ENCODE measurements at places on chromosomes 5 and 9. TPM values are rescaled to one million over a fixed set of nuclear protein-coding genes. Genes with fewer than 3 reads are reported as not detected.

DNA sequence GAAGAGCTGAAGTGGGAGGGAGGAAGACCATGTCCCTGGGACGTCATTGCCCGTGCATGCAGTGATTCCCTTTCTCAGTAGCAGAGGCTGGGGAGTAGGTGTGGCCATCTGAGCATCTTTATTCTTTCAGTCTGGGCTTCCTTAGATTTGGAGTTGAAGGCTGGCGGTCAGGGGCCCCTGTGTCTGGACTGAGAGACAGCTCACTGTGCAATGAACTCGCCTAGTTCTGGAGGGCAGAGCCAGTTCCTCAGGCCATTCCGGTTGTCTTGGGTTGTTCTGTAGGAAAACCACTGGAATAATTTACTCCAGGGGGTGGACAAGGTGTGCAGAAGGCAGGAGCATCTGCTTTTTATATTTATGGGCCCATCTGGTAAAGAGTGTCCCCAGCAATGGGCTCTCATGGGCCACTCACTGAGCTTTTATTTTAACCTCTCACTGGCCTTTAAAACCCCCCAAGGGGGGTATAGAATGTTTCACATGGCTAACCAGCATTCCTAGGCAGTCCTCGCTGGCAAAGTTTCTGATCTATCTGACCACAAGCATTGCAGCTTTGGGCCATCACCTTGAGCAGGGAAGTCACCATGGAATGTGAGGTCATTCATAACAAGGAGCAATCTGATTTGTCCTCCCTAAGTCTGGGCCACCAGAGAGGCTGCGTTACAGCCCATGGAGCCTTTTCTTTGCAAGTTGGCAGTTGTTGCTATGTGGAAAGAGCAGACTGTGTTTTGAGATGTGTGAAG is 9.2 kb downstream of the STC2 start:
- peaks cover 4% of the 10 kb centered on the region for H3K27me3 ChIP-seq
- no peak for DNase-seq
- no peak overlapping the region for H3K4me3 ChIP-seq
- H3K4me1 ChIP-seq = peaks cover 59% of the 10 kb centered on the region
- H3K36me3 ChIP-seq = peaks cover 27% of the 10 kb centered on the region

GRCh38 chr9:108835831-108836230 is 20.0 kb downstream of the ACTL7B start:
- H3K36me3 ChIP-seq = no peaks in the 10 kb centered on the region
- H3K27ac ChIP-seq = peak overlapping the region; percentile 7
- no peak overlapping the region for H3K4me3 ChIP-seq
- no peak for DNase-seq

- H3K27ac ChIP-seq = no peak overlapping the region
- H3K4me1 ChIP-seq = no peaks in the 10 kb centered on the region
These were observed 171.9 kb upstream of the ELL2 start for GRCh38 chr5:96133341-96134079.

GRCh38 chr5:9313751-9314150 is 232.1 kb downstream of the SEMA5A start:
- H3K4me1 ChIP-seq = peaks cover 5% of the 10 kb centered on the region
- no peak for DNase-seq
- H3K36me3 ChIP-seq = peaks cover 19% of the 10 kb centered on the region
- no peak overlapping the region for H3K4me3 ChIP-seq
- H3K27me3 ChIP-seq = no peaks in the 10 kb centered on the region

GRCh38 chr9:112858625-112859147 is 32.0 kb downstream of the SLC46A2 start:
- DNase-seq = no peak
- no peak overlapping the region for H3K4me3 ChIP-seq
- H3K27ac ChIP-seq = no peak overlapping the region
- peaks cover under 1% of the 10 kb centered on the region for H3K36me3 ChIP-seq
- H3K27me3 ChIP-seq = no peaks in the 10 kb centered on the region

- H3K27ac ChIP-seq = peak overlapping the region; percentile 52
- no peak for DNase-seq
- H3K27me3 ChIP-seq = no peaks in the 10 kb centered on the region
- H3K4me1 ChIP-seq = peaks cover 10% of the 10 kb centered on the region
These were observed 70.5 kb downstream of the SNX24 start for GRCh38 chr5:122915717-122916461.

GRCh38 chr5:54581831-54582548 is 64.4 kb downstream of the SNX18 start:
- no peaks in the 10 kb centered on the region for H3K36me3 ChIP-seq
- peaks cover 8% of the 10 kb centered on the region for H3K4me1 ChIP-seq
- H3K4me3 ChIP-seq = no peak overlapping the region
- H3K27ac ChIP-seq = peak overlapping the region; percentile 59
- H3K27me3 ChIP-seq = no peaks in the 10 kb centered on the region
- DNase-seq = no peak

DNA sequence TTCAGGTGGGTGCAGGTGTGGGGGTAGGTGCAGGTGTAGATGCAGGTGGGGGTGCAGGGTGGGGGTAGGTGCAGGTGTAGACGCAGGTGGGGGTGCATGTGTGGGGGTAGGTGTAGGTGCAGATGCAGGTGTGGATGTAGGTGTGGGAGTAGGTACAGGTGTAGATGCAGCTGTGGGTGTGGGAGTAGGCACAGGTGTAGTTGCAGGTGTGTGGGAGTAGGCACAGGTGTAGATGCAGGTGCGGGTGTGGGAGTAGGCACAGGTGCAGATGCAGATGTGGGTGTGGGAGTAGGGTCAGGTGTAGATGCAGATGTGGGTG is 94.6 kb downstream of the PHF2 start:
- H3K4me1 ChIP-seq = no peaks in the 10 kb centered on the region
- H3K36me3 ChIP-seq = no peaks in the 10 kb centered on the region
- H3K27ac ChIP-seq = no peak overlapping the region
- H3K27me3 ChIP-seq = no peaks in the 10 kb centered on the region
- H3K4me3 ChIP-seq = no peak overlapping the region

GRCh38 chr9:88535226-88536022 is 446 bp downstream of the NXNL2 start:
- DNase-seq = no peak
- H3K4me1 ChIP-seq = peaks cover 36% of the 10 kb centered on the region
- no peaks in the 10 kb centered on the region for H3K36me3 ChIP-seq
- H3K27ac ChIP-seq = peak overlapping the region; percentile 39

DNA sequence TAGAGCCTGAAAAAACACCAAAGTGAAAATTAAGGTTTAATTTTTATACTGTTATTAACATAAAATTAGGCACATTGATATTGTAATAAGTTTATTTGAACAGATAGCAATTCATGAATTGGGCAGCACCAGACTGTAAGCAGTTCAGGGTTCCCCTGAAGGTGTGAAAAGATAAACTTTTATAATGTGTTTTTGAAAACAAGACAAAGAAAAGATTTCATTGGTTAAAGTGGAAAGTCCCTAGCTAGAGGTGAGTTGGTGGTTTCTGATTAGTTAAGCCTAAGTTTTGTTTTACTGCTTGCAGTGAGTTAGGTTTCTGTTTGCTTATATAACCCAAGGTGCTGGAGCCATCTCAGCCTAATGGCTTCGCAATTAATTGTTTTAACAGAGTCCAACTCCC is 96.5 kb upstream of the RPS23 start:
- no peak overlapping the region for H3K27ac ChIP-seq
- H3K4me1 ChIP-seq = no peaks in the 10 kb centered on the region
- no peaks in the 10 kb centered on the region for H3K36me3 ChIP-seq
- H3K27me3 ChIP-seq = peaks cover 4% of the 10 kb centered on the region
- H3K4me3 ChIP-seq = no peak overlapping the region

The GGTA1 gene
- not detected for total RNA-seq

The CLTB gene
- total RNA-seq = 38.1 TPM

The TRIM36 gene
- 55.2 TPM for total RNA-seq

The JAK2 gene
- 8.4 TPM for total RNA-seq

Measured in type B pancreatic cell (in vitro differentiated cells).